ENCODE measurements at places on chromosomes 4 and X. TPM values are rescaled to one million over a fixed set of nuclear protein-coding genes. Genes with fewer than 3 reads are reported as not detected.

DNA sequence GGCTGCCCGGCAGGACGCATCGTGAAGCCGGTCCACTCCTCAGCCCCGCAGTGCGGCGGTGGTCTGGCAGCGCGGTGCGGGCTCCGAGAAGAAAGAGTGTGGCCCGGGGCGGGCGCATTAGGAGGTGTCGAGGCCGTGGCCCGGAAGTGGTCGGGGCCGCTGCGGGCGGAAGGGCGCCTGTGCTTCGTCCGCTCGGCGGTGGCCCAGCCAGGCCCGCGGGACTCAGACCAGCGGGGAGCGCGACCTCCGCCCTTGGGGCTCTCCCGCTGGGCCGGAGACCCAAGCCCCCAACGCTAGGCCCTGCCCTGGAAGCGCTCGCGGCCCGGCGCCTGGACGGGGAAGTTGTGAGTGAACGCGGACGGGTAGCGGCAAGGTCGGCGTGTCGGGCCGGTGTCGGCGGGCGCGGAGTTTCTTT, 60.0 kb downstream of the HS3ST1 start:
- no peak for DNase-seq

DNA sequence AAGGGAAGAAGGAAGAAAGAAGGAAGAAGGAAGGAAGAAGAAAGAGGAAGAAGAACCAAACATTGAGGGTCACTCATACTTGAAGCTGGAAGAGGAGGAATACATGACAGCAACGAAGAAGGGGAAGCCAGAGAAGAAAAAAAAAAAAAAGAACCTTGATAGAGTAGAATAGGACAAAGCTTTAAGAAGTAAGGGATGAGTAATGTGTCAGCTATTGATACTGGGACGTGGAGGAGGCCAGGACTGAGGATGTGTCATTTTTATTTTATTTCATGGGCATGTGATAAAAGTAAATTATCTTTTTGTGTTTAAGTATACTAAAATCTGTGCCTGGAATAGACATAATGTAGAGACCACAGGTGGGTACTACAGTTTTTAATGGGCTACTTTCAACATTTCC, 6.4 kb downstream of the EDA2R start:
- DNase-seq, result no peak

DNA sequence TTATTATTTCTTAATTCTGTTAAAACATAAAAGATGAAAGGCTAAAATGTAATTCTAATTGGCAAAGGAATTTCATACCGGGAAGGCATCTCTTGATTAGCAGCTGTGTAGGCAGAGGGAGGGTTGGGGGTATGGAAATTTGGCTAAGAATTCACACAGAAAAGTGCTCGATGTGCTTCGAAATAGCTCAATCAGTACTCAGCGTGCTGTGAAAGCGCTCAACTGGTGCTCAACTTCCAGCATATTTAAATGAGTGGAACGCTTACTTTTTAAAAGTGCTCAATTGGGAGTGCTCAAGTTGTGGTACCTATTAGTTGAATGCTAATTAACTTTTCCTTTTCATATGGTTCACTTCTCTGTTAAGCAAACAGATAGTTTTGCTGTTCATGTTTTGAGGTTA, 695.9 kb upstream of the ATOH1 start:
- DNase-seq, result no peak

- DNase-seq, result no peak
Measured at GRCh38 chrX:109440475-109440874, 41.4 kb downstream of the GUCY2F start.

- no peak for DNase-seq
Measured at GRCh38 chr4:133190098-133190497, 41.0 kb downstream of the PCDH10 start.

PCDH19 gene
- 0.66 TPM for total RNA-seq

SCRG1 gene
- 8.4 TPM for total RNA-seq

GRCh38 chr4:124202099-124202498, 510.4 kb downstream of the ANKRD50 start:
- peak; percentile 27 for DNase-seq

GRCh38 chr4:105455182-105455581, 18.7 kb downstream of the PPA2 start:
- no peak for DNase-seq

DNA sequence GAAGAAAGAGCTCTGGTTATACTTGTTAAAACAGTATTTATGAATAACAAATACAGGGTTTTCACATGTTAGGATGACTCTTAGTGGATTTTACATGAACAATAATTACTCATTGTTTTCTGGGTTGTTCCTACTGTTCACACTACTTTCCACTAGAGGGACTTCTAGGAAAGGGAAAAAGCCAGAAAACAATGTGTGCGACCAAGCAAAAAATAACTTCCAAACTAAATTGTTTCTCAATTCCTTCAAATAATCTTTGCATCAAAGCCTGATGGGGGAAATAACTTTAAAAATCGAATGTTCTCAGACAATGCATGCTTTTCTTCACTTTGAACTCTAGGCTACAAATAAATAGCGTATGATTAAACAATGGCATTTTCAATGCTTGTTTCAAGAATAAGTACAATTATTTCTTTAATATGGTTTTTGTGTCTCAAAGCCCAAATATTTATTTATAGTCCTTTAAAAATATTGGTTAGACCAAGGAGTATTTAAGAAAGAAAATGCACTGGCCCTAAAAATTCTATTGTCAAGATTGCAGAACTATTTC, 72.1 kb upstream of the ETNPPL start:
- DNase-seq, result no peak

DSPP gene
- not detected for total RNA-seq

STPG2 gene
- 2.2 TPM for total RNA-seq

DNA sequence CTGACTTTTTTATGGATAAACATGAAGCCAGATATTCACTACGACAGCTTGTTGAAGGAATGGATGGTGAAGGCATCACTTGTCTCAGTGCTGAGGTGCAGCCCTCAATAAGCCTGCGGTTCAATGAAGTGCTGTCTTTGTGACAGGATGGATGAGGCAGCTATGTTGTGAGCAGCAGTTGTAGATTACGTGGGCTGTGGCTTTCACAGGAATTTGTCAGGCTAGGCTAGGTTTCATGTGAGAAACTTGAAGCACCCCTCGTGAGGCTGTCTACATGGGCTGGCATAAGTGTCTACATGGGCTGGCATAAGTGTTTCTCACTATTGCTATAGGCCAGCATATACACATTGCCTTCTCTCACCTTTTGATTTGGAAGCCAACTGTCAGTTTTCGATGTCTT, 1050.0 kb downstream of the ADGRL3 start:
- DNase-seq, result no peak

- DNase-seq, result peak; percentile 6
Measured at GRCh38 chr4:8736090-8736825, 135.4 kb downstream of the HMX1 start.

GRCh38 chr4:163701916-163702315, 207.4 kb downstream of the TMA16 start:
- DNase-seq, result no peak

DNA sequence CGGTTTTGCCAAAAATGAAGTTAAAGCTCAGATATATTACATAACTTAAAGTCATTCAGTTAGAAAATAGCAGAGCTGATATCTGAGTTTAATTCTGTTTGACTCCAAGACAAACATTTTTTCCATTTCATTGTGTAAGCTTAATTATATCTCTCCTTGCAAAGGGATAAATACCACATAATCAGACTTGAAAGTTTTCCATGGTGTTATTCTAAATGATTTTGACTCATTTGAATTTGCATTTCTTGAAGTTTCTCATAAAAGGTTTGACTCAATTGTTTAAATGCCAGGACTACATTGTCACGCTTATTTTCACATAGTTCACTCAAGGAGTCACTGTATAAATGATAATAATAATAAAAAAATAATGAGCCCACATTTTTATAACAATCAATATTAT, 39.4 kb upstream of the DDX60 start:
- no peak for DNase-seq

GRCh38 chrX:2595258-2595657, 94.5 kb upstream of the DHRSX start:
- no peak for DNase-seq

- DNase-seq, result no peak
Measured at GRCh38 chrX:65679071-65679540, 11.7 kb downstream of the MSN start.

DNA sequence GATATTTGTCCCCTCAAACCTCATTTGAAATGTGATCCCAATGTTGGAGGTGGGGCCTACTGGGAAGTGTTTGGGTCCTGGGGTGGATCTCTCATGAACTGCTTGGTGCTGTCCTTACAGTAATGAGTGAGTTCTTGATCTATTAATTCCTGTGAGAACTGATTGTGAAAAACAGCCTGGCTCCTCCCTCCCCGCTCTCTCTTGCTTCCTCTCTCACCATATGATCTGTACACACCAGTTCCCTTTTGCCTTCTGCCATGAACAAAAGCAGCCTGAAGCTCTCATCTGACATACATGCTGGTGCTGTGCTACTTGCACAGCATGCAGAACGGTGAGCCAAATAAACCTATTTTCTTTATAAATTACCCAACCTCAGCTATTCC, 11.2 kb upstream of the YIPF7 start:
- no peak for DNase-seq

TEX11 gene
- 0.14 TPM for total RNA-seq

DUSP21 gene
- total RNA-seq, result not detected
